A172 (cell line): ENCODE measurements at places on chromosomes 6 and 20.

DNA sequence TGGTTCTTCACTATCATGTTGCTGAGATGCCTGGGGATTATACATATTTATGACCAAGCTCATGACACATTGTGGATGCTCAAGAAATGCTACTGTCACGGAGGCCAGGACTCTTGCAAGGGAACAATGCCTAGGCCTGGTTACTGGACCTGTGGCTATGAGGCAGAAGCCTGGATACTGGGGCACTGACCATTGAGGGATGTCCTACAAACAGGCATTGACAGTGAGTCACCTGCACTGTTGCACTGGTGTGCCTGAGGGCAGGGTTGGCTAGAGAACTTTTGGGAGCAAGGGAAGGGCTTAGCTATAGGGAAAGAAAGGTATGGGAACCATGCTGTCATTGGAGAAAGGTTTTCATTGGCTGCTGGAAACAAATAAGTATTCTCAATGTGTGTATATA, 313.1 kb upstream of the SUPT3H start:
- DNase-seq = no peak

GRCh38 chr20:35276408-35276807, 1.5 kb downstream of the MMP24OS start:
- DNase-seq = no peak

DNA sequence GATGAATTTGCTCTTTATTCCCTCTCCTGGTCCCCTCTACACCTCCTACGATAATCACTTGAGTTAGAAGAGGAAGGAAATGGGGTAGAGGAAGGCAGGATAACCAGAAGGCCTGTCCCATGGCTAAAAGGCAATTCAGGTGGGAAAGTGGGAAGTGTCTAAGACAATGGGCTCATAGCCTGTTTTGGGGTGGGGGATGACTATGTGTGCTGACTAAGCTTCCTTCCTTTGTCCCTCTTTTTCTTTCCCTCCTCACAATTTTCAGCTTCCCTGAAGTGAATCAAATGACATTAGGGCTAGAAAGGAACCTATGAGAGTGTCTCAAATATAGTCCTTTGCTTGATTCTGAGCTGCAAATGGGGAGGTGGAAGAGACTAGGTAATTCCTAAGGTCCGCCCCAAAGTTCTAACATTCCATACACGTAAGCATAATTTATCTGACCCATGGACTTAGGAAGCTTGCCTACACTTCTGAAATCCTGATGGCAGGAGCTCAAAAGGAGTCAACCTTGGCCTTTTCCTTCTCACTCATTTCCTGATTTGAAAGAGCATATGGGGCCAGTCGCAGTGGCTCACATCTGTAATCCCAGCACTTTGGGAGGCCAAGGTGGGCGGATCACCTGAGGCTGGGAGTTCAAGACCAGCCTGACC, 24.3 kb downstream of the EDEM2 start:
- DNase-seq = no peak

DNA sequence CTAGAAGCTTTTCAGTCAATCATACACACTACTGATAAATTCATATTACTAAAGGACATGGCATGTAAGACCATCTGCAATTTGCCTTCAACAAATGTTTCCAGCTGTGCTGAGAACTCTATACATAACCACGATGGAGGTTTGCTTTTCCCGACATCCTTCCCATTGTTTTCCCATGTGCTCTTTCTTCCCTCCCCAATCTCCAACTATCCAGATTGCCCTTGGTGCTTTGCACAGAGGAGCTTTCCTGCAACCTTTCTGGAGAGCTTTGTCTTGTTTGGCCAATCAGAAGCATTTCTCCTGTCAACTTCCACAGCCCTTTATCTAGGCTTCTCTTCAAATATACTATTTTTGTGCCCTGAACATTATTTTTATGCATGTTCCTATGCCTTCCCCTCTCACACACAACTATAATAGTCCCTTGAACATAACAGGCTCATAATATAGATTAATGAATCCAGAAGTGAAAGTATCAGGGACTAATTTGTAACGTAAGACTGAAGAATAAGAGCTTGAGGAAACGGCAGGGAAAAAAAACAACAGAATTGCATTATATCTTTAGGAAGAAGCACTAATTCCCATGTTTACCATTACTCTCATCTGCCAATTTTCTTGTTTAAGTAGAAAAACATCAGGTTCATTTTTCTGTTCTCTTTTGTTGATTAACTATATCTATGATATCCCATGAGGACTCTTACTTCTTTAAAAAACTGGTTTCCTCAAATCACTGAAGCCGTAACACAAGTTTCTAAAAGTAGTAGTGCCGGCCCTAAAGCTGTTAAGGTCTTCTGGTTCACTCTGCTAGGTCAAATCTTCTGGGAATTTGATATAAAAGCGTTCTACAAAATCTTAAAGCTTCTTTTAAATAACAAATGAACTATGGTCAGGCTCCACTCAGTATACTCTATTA, 20.1 kb downstream of the SMLR1 start:
- DNase-seq = no peak

DNA sequence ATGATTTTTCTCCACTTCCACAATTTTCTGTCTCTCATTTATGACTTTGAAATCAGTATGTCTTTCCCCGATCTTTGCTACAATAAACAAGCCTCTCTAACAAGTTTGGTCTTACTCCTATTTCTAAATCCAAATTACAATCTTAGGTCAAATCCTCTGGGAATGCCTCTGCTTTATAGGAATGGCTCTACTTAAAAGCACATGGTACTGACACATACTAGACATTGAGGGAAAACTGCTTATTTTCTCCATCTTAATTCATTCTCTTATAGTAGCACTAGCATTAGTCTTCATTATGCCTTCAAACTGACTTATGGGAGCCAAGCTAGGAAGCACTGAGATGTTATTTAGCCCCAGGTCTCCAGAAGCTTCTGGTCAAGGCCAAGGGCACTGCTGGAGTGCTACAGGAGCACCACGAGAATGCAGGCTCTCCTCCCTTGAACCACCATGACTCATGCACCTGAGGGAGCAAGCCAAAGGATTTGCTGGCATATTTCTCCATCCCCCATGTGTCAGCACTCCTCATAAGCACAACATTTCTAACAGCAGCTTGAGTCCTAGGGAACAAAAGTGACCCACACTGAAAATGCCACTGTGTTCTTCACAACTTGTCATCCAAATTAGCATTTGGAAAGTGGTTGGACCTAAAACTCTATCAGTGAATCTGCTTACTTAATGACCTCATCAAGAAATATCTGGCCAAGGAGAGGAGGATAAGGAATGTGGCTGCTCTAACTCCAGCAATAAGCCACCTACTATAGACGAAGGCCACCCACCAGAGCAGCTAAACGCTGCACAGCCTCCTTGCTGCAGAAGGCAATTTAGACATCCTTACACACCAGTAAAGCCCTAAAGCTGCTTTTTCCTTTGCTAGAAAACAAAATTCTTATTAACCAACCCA, 156.8 kb upstream of the KCNQ5 start:
- DNase-seq = peak; percentile 75

- no peak for DNase-seq
Measured at GRCh38 chr6:111114482-111114881, 27.2 kb downstream of the SLC16A10 start.

GRCh38 chr6:3418496-3419060, 38.3 kb downstream of the SLC22A23 start:
- DNase-seq = no peak

- no peak for DNase-seq
Measured at GRCh38 chr6:315921-316752, 23.9 kb downstream of the DUSP22 start.

DNA sequence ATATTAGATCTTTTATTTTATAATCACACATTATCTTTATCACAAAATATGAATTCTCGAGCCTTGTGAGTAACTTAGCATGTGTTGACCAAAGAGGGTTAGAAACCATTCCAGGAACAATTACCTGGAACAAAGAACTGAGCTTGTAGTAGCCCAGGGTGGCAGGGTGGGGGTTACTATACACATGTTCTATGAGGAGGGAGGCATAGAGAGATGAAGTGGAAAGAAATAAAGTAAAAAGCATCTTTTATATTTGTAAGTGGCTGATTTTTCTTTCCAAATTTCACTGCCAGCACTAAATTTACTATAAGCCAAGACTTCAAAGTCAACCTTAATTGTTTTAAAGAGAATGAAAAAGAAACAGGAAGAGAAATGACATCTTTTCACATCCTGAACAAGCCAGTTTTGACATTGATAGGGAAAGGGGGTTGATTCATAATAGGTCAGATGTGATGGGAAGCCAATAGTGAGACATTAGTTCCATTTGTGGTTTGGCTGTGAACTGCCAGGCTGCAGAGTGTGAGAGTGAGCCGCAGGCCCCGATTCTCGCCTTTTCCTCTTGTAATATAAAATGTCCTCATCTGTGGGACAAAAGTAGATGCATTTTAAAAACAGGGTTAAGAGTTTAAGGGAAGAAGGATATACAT, 52.7 kb upstream of the MYB start:
- no peak for DNase-seq

- DNase-seq = no peak
Measured at GRCh38 chr6:157770946-157771345, 52.1 kb upstream of the SNX9 start.

GRCh38 chr6:80647156-80647555, 540.7 kb downstream of the BCKDHB start:
- no peak for DNase-seq
